ENCODE measurements at places on chromosomes 11 and 22. TPM values are rescaled to one million over a fixed set of nuclear protein-coding genes. Genes with fewer than 3 reads are reported as not detected.

DNA sequence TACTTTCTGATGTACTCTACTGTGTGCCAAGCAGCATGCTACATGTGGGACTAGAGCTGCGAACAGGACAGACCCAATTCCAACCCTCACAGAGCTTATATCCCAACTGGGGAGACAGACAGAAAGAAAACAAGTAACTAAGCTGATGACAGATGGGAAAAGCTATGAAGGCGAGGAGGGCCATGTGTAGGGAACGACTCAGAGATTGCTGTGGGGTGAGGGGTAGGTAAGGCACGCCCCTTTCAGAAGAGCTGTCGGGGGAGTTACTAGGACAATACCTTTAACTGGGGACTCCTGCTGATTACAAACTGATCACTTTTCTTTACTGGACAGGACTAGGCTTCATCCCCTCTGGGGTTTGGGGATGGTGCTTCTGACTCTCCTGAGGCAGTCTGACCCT lies 48.9 kb downstream of the ST3GAL4 start:
- peaks cover 32% of the 10 kb centered on the region for H3K4me1 ChIP-seq
- H3K27me3 ChIP-seq, result no peaks in the 10 kb centered on the region
- no peak for DNase-seq

- no peak overlapping the region for H3K4me3 ChIP-seq
- no peak for DNase-seq
- no peaks in the 10 kb centered on the region for H3K36me3 ChIP-seq
- H3K4me1 ChIP-seq, result peaks cover 11% of the 10 kb centered on the region
- no peaks in the 10 kb centered on the region for H3K27me3 ChIP-seq
These were observed 9.8 kb downstream of the RELT start for GRCh38 chr11:73386016-73386415.

DNA sequence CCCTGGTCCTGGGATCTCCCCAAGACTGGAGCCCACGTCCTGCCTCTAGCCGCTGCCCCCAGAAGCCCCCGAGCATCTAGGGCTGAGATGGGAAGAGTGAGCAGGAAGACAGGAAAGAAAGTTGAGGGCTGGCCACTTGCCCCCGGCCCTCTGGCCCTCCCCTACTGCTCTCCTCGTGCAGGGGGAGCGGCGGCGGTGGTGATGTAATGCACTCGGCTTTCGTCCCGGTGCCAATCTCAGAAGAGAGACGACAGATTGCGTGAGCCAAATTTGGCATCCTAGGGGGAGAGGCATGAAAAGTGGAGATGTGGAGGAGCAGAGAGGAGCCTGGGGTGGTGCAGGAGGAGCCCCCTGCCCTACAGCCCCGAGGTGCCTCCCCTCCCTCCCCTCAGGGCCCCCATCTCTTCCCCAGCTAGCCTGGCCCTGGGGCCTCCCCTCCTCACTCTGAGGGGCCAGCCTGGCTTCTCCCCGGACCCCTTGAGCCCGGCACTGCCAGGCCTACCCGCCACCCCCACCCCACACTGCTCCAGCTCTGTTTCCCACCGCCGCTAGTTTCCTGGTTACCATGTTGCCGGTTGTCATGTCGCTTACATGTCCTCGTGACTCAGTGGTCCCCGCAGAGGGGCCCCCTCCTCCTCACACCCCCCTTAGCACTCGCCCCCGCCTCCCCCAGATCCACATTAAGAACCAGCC lies 2.5 kb downstream of the KCNJ4 start:
- DNase-seq, result no peak
- no peaks in the 10 kb centered on the region for H3K36me3 ChIP-seq
- peaks cover 29% of the 10 kb centered on the region for H3K4me1 ChIP-seq
- no peak overlapping the region for H3K27ac ChIP-seq

DNA sequence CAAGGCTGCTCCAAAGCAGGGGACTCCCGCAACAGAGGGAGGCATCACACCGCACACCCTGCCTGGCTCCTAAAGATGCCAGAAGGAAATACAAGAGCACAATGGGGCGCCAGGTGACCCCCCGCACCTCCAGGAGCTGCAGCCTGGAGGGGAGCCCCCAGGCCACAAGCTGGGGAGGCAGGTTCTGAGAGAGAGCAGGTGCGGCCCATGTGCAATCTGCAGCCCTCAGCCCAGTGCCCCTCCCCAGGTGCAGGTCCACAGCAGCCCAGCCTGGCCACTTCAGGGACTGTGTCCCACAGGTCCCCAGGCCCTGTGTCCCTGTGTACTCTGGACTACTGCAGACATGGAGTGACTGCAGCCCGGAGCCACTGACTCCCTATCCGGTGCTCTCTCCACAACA lies 13.1 kb downstream of the WNT7B start:
- H3K27ac ChIP-seq, result no peak overlapping the region
- no peak overlapping the region for H3K4me3 ChIP-seq
- no peak for DNase-seq

Gene SOX6
- 0.62 TPM for total RNA-seq

Gene MS4A12
- total RNA-seq, result not detected

Gene SYCE3
- 0.46 TPM for total RNA-seq

Gene MRGPRX3
- not detected for total RNA-seq

Gene E2F8
- 10.7 TPM for total RNA-seq

Gene TBX10
- 0.21 TPM for total RNA-seq

Measured in WTC11 (cell line).